ENCODE measurements at places on chromosomes 5 and 9. TPM values are rescaled to one million over a fixed set of nuclear protein-coding genes. Genes with fewer than 3 reads are reported as not detected.

DNA sequence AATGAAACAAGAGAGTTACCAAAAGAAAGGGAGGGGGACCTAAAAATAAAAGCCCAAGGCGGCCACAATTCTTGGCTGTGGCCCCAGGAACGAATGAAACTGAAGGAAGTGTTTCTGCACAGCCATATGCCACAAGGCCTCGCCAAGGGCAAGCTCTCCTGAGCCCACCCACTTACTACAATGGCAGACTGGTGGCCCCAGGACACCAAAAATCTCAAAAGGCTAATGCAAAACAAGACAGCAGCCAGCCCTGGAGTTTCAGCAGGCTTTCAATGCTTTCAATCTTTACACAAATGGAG lies 4.0 kb downstream of the CAMSAP1 start:
- DNase-seq: no peak

GRCh38 chr5:100760688-100761087 lies 142.4 kb downstream of the ST8SIA4 start:
- DNase-seq: no peak

GRCh38 chr5:44632344-44632743 lies 176.4 kb upstream of the MRPS30 start:
- no peak for DNase-seq

GRCh38 chr9:5511935-5512580 lies 1.7 kb downstream of the PDCD1LG2 start:
- DNase-seq: no peak

DNA sequence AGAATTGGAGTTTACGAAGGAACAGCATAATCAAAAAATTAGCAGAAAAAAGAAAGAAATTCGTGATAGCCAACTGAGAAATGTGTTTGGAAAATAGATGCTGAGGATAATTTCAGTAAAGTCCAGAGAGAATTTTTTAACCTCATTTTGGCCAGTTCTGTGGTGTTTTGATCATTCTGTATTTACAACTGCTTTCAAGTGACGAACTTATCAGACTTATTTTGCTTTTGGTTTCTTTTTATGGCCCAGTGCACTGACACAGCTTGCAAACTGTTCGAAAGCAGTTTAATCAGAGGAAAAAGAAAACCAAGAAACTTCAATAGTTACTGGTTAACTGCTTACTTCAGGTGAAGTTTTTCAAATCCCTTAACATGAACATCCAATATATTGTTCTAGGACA lies 1.9 kb downstream of the SDHA start:
- no peak for DNase-seq

GRCh38 chr9:109986521-109986991 lies 206.6 kb downstream of the PALM2AKAP2 start:
- DNase-seq: no peak

- DNase-seq: no peak
These were observed 164.6 kb downstream of the ROR2 start for GRCh38 chr9:91785447-91785842.

DNA sequence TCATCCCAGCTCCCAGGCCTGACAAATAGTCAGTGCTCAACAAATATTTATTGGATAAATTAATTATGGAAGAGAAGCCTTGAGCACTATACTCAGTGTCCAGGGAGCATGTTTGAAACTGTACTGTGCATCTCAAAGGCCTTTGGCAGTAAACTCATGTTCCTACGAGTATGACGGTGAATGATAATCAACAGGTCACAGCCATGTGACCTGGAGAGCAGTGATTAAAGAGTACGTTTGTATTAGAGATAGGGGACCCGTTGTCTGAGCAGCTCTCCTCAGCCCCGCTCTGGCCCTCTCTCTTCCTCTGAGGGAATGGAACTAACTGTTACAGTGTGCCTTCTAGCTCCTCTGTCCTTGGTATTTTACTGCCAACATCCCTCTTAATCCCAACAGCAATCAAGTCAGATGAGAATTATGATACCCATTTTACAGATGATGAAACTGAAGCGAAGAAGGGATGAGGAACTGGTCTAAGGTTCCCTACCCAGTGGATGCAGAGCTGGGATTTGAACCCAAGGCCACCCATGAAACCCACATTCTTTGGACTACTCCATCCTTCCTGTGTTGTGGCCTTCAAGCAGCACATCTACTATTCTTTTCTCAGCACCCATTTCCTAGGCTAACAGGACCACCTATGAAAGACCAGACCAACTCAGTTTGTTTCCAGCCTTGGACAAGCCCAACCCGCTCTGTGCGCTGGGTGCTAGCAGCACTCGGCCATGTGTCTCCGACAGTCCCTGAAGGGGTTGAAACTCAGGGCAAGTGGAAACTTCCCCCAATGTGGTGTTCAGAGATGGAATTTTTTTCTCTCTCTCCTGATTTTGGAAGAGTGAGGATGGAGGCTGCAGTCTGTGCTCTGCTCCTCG lies 34.9 kb downstream of the SPRY4 start:
- no peak for DNase-seq

SLC25A48 gene
- total RNA-seq: not detected

SHOC1 gene
- not detected for total RNA-seq

FBLL1 gene
- not detected for total RNA-seq
